HFFc6 (cell line): ENCODE measurements at places on chromosomes 2 and 18.

DNA sequence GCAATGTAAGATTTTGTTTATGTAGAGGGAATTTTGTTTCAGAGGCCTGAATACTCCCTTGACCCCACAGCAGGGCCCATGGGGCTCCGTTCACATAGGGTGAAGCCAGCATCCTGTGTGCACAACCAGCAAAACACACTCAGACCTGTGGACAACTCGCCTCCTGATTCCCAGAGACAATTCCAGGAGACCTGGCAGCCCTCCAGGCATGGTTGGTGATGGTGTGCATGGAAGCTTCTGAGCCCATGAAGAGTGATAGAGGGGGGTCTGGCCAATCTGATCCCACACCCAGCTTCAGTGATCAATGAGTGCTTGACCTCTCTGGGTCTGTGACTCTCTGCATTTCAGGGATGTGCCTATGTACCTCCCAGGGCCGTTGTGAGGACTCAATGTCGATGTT is 91.0 kb upstream of the RAB6C start:
- DNase-seq = no peak

- no peak for DNase-seq
These were observed 115.3 kb upstream of the SRD5A2 start for GRCh38 chr2:31696068-31696467.

DNA sequence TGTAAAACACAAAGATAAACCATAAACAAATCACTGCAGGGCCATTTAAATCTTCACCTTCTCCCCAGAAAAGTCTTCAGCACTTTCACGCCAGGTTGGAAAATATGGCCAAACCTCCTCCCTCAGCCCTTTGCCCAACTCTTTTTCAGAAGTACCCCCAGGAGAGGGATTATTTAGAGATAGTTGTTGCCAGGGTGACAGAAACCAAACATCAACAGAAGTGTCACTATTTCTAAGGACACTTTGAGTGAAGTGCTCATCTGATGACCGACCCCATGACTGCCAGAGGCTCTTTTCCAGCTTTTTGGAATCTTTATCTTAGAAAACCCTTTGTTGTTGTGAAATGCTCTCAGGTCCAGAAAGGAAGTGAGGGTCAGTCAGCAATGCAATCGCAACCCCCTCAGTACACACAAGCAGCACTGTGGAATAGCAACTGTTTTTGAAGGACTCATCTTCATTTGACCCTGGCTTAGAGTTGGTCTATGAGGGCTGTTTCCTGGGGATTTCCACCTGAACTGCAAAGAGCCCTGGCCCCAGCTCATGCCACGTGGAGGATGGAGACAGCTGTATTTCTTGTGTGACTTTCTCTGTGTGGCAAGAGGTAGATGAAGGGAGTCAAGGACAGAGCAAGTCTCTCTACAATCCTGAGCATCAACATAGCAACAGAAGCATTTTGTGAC is 114.0 kb upstream of the STON1 start:
- no peak for DNase-seq

GRCh38 chr2:213129311-213129710 is 22.1 kb downstream of the IKZF2 start:
- no peak for DNase-seq
